Lung (tissue), 17 donors: ENCODE measurements at places on chromosomes 12 and 14. TPM values are rescaled to one million over a fixed set of nuclear protein-coding genes. Genes with fewer than 3 reads are reported as not detected.

- DNase-seq, result no peak
Observed at GRCh38 chr12:72219937-72220336, 52.2 kb upstream of the TRHDE start.

The TAS2R10 gene
- polyA plus RNA-seq, result not detected

DNA sequence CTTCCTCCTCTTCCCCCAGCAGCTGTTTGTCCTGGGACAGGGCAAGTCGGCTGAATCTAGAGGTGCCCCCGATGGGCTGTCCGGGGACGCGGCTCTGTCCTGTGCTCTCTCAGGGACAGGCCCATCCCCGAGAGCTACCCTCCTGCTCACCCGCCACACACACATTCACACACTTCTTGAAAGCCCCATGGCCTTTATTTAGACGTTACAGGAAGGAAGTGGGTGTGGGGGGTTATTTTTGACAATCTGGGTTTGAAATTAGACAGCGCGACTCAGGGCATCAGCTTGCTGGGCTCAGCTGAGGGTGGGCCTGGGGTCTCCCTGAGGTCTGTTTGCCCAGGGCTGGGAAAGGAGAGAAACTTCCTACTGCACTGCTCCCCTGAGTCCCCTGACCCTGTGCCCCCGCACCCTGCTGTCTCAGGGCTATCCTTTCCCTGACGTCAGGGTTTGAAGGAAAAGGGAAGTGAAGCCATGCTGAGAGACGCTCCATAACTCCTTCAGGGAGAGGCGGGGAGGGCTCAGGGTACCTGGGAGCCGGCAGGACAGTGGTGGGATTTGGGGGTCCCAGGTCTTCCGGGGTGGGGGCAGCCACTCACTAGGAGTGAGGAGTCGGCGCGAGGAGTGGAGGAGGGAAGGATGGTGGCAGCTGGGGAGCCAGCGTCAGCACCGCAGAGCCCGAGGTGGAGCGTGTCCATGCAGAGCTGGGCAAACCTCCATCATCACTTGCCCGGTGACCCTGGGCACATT, 8.1 kb downstream of the PTPN6 start:
- DNase-seq, result no peak

DNA sequence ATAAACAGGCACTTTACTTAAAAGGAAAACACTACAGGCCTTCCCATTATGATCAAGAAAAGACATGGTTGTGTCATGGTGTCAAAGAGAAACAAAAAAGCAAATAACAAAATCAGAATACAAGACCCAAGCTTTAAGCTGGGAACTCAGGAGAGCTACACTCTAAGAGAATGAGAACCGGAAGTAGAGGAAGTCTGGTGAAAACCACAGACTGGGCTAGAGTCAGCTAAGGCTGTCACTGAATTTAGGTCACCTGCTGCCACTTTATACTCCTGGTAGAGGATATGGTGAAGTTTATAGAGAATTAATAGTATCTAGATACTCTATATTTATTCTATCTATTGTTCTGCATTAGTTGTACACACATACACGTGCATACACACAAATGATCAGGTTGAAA, 971.7 kb downstream of the FLRT2 start:
- no peak for DNase-seq

GRCh38 chr12:25496098-25496587, 56.9 kb downstream of the LMNTD1 start:
- peak; percentile 35 for DNase-seq

The ITGB7 gene
- 3.9 TPM for polyA plus RNA-seq

The AKAP5 gene
- 0.63 TPM for polyA plus RNA-seq

- no peak for DNase-seq
Observed at GRCh38 chr14:68770553-68771286, 22.1 kb downstream of the ZFP36L1 start.

GRCh38 chr14:98210045-98210672, 1061.8 kb downstream of the BCL11B start:
- no peak for DNase-seq

The CPNE6 gene
- polyA plus RNA-seq, result not detected

DNA sequence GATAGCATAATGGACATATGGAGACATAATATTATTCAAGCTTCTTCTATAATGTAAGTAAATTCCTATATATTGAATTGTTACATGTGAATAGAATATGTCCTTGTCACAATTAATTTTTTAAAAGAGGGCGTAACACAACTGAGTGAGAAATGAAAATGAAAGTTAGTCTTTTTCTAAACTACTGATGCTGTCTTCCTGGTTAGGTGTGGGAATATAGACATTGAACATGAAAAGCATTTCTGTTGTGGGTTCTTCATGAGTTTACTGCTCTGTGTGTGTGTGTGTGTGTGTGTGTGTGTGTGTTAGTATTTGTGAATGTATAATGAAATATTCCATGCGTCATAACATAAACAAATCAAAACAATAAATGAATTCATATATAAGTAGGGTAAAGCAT, 40.5 kb upstream of the RTL1 start:
- no peak for DNase-seq

DNA sequence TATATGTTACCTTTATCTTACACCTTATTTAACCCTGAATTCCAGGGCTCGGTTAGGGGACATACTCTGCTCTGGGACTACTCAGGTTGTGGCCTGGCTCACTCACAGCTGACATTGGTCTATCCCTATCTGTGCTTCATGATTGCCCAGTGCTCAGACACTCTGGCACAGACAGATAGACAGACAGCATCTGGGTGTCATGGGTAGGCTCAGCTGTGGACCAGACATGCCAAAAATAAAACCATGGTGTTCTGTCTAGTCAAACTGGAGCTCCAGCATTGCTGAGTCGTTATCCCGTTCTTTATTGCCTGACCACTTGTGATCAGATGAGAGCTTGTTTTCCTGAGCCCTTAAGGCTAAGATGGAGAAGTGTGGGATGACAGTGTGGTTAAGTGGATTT, 29.0 kb downstream of the FBXW8 start:
- no peak for DNase-seq

DNA sequence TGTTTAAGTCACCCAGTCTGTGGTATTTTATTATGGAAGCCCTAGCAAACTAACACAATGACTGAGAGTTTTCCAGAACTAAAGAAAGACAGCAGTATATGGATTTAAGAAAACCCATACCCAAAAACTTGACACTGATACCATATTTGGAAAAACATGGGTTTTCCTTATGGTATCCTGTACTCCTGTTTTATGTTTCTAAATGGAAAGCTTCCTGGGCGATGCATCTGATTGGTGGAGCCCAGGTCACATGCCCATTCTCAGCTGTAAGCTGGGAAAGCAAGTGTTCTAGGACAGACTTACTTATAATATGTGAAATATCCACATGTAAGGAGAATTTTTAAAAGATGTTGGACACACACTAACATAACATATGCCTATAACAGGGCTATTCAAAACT, 4.5 kb upstream of the RNASE4 start:
- no peak for DNase-seq

GRCh38 chr14:55243386-55243785, 27.8 kb upstream of the FBXO34 start:
- DNase-seq, result no peak
